ENCODE measurements at places on chromosomes 3 and 15. TPM values are rescaled to one million over a fixed set of nuclear protein-coding genes. Genes with fewer than 3 reads are reported as not detected.

MOBP gene
- not detected for total RNA-seq

DNA sequence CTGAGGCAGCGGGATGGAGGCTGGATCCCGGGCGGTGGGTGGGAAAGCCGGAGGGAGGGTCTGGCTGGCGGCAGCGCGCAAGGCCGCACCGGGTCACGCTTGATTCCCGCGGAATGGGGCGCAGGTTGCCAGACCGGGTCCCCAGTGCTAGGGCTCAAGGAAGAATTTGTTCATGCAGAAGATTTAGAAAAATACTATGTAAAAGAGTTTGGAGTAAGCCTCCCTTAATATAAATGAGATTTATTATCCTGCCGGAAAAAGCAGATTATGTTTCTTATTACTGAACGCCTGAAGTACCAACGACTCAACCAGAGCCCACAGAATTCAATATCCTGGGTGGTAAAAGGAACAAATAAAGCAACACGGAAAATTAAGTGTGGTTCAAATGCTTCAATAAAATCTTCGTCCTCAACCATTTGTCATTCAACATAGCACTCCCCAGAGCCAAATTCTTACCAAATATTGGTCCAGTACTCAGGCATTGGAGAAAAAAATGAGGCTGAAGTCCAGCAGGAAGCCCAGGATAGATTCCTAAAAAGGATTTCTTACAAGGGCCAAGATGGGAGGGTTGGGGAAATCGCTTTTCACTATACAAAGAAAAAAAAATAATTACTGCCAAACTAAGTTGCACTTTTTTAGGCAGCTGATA lies 1.2 kb upstream of the ZBTB20 start:
- DNase-seq = no peak

DNA sequence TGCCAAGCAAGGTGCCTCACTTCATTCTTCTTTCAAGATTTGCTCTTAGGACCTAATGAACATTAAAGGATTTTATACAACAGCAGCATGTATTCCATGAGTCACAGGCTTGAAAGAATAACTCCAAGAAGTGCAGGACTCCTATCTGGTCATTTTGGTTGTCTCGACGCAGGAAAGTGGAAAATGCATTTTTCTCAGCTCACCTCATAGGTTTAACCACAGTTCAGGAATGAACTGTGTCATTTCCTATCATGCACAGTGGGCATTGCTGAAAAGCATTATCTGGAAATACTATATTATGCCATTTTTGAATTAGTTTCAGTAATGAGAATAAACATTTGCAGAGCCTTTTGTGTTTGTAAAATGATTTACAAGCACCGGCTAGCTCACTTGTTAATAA lies 98.7 kb upstream of the BFSP2 start:
- DNase-seq = no peak

DNA sequence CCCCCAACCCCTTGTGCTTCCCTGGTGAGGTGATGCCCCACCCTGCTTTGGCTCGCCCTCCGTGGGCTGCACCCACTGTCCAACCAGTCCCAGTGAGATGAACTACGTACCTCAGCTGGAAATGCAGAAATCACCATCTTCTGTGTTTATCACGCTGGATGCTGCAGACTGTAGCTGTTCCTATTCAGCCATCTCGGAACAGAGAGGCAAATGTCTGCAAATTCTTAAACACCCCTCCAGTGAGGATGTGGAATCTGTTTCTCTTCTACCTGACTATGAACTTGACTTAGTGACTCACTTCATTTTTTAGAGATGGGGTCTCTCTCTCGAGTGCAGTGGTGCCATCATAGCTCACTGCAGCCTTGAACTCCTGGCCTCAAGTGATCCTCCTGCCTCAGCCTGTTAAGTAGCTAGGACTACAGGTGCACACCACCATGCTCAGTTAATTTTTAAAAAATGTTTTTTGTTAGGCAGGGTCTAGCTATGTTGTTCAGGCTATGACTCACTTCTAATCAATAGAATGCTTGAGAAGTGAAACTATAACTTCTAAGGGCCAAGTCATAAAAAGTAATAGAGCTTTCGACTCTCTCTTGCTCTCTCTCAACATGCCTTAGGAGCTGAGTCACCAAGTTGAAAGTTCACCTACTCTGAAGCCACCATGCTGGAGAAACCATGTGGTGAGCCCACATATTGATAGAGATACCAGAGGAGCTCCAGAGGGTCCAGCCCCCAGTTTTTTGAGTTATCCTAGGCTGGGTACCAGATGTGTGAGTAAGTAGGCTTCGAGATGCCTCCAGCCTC lies 11.5 kb upstream of the PARP14 start:
- DNase-seq = no peak

- DNase-seq = no peak
Measured at GRCh38 chr15:74642734-74643664, 27.4 kb downstream of the CLK3 start.

DNA sequence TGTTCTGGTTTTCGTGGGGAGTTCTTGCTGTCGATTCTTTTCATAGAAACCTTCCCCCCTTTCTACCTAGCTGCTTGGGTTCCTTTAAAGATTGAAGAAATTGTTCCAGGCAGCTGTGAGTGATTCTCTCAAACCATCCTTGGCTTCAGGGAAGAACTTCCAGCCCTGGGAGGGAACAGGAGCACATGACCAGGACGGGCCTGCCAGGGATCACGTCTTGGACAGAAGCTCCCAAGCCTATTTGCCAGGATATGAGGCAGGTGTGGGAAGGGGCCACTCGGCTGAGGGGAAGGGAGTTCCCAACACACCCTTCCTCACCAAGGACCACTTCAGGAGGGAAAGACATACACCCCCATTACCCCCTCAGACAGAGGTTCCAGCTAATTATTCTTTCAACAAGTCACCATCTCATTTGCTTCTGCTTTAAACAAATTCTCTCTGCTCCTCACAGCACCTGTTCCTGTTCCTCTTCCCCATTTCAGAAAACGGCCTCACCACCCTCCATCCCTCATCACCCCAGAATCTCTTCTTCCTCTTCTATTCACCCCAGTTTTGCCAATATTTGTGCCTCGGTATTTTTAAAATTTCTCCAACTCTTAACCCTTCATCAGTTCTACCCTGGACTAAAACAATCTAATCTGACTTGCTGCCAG lies 62.5 kb downstream of the WHAMM start:
- no peak for DNase-seq

DNA sequence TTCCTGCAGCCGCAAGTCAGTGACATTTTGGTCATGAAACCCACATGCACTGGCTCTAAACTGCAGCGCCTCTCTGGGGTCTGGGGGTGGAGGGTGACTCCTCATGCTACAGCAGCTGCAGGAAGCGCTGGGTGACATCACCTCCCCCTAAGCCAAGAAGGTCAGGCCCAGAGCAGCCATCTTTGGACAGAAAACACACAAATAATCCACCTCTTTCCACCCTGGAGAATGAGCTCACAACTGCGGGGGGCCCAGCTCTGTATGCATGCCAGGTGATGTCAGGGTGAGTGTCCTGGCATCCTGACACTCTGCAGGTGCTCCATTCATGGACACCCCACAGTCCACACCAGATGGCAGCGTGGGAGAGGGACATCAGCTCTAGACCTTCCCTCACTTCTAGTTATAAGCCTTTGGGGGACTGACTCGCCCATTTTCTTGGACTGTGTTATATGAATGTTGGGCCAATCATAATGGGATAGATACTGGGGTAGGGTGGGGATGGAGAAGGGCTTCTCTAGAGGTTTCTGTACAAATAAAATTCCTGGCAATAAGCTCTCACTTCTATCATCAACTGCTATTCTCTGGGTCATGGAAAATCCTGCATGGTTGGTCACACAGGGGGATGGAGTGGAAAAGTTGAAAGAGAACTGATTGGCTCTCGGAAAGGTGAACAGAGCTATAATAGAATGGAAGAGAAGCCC lies 70.7 kb upstream of the THBS1 start:
- no peak for DNase-seq

GRCh38 chr3:151630938-151631441 lies 102.7 kb upstream of the AADACL2 start:
- DNase-seq = no peak

- DNase-seq = no peak
Measured at GRCh38 chr15:99238849-99239248, 10.5 kb downstream of the TTC23 start.

All from naive thymus-derived CD8-positive, alpha-beta T cell (primary cell).